ENCODE measurements at places on chromosomes 12 and 14.

GRCh38 chr14:33589334-33589733, 361.5 kb downstream of the EGLN3 start:
- no peak for DNase-seq

- DNase-seq = no peak
These were observed 1444.5 kb upstream of the FLRT2 start for GRCh38 chr14:84085493-84085892.

GRCh38 chr12:57242329-57242690, 8.7 kb downstream of the STAC3 start:
- no peak for DNase-seq

DNA sequence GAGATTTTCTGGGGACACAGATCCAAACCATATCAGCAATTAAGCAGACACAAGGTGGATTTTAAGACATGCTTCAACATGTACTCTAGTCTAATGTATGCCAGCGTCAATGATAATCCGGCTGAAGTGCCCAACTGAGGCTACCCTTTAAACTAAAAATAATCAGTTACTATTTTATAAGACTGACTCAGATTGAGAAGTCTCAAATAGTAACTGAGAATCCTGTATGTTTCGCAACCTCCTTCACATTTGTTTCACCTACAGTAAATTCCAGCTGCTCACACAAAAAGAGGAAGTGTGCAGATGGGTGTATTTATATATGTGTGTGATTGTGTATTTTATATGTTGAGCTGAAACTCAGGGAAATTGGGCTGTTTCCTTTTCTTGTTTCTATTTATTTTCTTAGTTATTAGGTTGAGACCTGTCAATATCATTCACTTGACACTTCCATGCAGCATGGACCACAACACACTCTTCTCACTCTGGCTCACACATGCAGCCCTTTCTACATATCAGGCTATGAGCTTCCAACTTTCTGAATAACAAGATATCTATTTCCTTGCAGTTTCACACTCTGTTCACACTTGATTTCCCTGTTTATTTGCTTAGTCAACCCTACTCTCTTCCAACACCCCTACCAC, 1224.9 kb upstream of the TMEM132C start:
- DNase-seq = no peak

- DNase-seq = no peak
These were observed 261.9 kb downstream of the NRXN3 start for GRCh38 chr14:78432046-78432445.

DNA sequence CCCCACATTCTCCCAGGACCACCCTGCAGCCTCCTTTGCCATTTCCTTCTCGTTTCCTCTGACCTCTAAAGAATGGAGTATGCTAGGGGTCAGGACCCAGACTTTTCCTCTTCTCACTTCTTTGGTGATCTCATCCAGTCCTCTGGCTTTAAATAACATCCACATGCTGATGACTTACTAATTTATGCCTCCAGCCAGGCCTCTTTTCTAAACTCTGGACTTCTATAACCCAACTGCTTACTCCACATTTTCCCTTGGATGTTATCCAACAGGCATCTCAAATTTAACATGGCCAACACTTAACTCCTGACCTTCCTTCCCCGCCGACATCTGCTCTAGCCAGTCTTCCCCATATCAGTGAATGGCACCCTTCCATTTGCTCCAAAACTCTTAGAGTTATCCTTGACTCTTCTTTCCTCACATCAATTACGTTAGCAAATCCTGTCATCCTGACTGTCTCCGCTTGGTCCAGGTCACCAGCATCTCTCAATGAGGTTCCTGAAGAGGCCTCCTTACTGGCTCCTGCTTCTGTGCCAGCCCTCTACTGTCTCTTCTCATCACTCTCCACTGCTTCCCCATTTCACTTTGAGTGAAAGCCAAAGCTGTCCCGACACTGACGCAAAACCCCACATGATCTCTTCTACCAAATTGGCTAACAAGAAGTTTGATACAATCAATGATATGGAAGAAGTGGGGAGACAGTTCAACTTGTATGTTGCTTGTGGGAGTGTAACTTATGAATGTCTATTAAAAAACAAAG, 42.7 kb downstream of the TMBIM6 start:
- DNase-seq = no peak

GRCh38 chr12:75954041-75954440, 77.5 kb downstream of the PHLDA1 start:
- DNase-seq = no peak

- DNase-seq = no peak
These were observed 28.8 kb upstream of the INF2 start for GRCh38 chr14:104660597-104660996.

GRCh38 chr12:106897082-106897481, 58.6 kb upstream of the TMEM263 start:
- DNase-seq = no peak

DNA sequence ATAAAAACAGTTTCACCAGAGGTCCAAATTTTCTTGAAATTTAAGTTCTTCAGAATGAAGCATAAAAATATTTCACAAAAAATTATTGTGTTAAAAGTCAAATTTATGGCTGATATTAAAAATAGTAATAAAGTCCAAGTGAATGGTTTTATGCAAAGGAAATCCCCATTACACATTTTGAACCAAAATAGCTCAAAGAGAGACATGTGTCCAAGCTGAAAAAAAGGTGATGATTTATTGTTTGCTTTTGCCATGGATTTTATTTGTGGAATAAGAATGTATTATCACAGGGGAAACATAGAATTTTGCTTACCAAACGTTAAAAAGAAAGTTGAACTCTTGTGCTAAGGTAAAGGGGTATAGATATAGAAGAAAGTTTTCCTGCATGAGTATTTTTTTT, 4.6 kb downstream of the FOXG1 start:
- no peak for DNase-seq

DNA sequence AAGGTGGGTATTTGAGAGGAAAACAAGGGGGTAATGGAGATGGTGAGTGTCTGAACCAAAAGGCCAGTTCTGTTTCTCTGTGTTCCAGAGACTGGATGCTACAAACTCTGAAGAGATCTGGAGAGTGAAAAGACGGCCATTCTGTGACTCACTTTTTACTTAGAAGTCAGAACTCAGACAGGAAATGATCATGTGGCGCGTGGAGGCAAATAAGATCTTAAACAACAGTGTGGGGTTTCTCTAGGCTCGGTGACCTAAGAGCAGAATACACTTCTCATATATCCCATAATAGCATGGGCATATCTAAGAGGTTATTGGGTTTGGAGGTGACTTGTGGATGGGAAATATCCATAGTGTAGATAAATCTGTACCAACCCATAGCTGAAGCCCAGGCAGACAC, 463.5 kb downstream of the TMEM132D start:
- no peak for DNase-seq

GRCh38 chr14:46840944-46841720, 189.6 kb upstream of the RPL10L start:
- DNase-seq = no peak

- no peak for DNase-seq
These were observed 1.2 kb downstream of the SPPL3 start for GRCh38 chr12:120902846-120903411.

GRCh38 chr12:93519859-93520258, 52.5 kb downstream of the MRPL42 start:
- DNase-seq = no peak

- no peak for DNase-seq
These were observed 28.0 kb downstream of the ITGA7 start for GRCh38 chr12:55679691-55680090.

DNA sequence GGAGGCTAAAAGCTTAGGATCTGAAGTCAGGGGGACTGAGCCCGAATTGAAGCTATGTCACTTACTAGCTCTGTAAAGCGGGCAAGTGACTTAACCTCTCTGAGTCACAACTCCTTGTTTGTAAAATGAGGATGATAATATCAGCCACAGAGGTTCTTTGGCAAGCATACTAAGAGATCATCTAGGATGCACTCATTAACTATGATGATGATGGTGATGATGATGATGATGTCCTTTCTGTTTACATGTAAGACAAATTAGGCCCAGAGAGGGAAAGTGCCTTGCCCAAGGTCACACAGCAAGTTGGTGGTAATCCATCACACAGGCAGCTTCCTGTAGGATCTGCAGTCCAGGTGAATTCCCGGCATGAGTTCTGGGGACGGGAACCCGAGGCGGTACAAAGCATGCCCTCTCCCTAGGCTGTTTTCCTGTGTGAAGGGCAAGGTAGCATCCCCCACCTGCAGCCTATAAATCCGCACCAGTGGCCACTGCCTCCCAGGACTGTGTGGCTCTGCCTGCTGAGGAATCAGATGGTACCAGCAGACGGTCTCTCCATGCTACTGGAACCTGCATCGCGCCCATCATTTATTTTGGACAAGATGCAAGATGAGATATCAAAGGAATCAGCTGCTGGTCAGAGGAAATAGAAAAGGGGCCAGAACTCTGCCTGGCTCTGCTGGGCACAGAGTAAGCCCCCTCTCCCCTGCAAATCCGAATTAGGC, 55.2 kb downstream of the MAP1LC3B2 start:
- DNase-seq = no peak

GRCh38 chr14:48805315-48805714, 780.9 kb downstream of the RPS29 start:
- DNase-seq = no peak

DNA sequence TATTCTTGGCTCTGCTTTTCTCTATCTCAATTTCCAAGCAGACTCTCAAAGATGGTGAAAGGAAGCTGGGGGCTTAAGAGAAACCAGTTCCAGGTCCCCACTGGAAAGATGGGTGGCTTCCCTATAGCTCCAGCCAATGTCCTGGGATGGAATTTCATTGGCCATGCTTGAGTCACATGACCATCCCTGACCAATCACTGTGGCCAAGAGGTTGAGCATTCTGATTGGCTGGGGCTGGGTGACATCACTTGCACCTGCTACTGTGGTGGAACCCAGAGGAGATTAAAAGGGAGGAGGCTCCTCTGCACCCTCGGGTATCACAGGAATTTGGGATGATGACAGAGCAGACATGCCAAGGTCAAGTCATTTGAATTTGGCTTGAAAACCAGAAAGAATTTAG, 436.5 kb downstream of the TMEM132D start:
- no peak for DNase-seq

DNA sequence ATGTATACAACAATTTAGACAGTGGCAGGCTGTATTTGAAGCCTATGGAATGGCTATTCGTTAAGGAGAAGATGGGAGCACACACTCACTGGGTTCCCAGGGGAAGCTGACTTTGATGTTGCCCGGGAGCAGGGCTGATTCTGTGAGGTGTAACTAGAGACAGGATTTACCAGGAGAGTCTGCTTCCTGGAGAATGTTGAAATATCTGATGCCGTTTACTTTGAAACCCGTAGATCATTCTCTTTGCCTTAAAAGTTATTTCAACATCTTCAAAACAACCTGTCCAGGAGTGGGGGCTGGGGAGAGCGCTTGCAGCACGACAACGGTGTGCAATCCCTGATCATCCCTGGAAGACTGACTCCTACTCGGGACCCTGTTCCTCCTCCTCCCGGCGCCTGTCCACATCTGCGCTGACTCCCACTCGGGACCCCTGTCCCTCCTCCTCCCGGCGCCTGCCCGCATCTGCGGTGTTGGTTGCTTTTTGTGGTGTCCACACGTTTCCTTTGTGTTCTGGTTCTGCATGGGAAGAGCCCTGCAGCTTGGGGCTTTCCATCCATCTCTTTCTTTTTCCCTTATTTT, 72.6 kb downstream of the AACS start:
- DNase-seq = no peak

DNA sequence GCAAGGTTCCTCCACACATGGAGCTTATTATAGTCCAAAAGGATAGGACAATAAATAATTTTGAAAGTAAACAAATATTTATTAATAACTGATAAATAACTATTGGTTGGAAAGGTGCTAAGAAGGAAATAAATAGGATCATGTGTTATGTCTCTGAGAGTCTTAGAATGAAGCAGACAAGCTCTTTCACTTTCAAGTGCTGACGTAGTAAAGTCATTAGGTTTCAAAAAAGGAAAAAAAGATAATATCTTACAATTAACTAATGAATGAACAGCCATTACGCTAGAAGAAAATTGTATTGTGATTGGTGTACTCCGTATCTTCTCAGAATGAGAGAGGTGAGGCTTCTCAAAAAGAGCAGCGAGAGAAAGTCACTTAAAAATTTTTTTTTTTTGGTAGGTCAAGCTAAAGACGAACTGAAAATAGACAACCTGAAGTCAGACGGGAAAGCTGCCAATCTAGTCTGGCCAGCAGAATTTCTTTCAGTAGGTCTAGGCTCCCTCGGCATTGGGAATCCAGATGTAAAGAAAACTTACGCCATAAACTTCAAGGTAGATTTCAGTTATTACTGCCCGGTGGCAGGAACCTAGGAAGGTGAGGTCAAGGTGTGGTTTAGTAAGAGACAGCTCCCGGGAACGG, 583 bp upstream of the LEMD3 start:
- no peak for DNase-seq

GRCh38 chr12:118682656-118683055, 298.7 kb upstream of the SRRM4 start:
- no peak for DNase-seq

- DNase-seq = peak; percentile 63
These were observed 386 bp downstream of the HDAC7 start for GRCh38 chr12:47819138-47819895.

DNA sequence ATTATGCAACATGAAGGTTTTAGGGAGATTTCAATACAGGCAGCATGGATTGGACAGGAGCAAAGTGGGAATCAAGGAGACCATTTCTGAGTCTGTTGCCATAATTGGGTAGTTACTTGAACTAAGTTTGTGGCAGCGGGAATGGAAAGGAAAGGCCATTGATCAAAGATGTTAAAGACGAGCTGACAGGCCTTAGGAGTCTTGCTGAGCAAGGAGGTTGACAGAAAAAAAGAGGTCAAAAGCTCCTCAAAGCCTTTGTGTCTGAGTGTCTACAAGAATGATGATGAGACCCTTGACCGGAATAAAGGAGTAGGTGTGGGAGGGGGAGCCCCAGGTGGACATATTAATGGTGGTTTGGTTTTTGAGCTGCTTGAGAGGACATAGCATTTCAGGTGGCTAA, 9.4 kb downstream of the PLEKHA5 start:
- no peak for DNase-seq

GRCh38 chr12:93361151-93361919, 16.4 kb upstream of the NUDT4 start:
- no peak for DNase-seq
